ENCODE measurements at places on chromosomes 6 and 20.

GRCh38 chr20:57835074-57835452 is 125.2 kb upstream of the PMEPA1 start:
- DNase-seq, result peak; percentile 10

DNA sequence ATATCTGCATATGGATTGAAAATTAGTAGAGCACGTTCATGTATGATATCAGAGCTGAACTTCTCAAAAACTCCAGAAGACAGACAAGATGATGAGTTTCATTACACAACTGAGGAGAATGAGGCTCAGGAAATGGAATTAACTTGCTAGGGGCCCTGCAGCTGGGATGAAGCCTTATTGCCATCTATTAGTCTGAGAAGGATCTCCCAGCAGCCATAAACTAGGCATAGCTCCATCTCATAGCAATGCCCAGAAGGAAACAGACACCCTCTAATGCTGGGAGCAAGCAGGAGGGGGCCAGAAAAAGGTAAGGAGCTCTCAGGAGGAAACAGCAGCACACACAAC is 18.0 kb downstream of the TFEB start:
- DNase-seq, result no peak

- no peak for DNase-seq
These were observed 305.4 kb downstream of the TAF4 start for GRCh38 chr20:61760321-61760720.

GRCh38 chr6:53611889-53612288 is 53.7 kb downstream of the KLHL31 start:
- no peak for DNase-seq

DNA sequence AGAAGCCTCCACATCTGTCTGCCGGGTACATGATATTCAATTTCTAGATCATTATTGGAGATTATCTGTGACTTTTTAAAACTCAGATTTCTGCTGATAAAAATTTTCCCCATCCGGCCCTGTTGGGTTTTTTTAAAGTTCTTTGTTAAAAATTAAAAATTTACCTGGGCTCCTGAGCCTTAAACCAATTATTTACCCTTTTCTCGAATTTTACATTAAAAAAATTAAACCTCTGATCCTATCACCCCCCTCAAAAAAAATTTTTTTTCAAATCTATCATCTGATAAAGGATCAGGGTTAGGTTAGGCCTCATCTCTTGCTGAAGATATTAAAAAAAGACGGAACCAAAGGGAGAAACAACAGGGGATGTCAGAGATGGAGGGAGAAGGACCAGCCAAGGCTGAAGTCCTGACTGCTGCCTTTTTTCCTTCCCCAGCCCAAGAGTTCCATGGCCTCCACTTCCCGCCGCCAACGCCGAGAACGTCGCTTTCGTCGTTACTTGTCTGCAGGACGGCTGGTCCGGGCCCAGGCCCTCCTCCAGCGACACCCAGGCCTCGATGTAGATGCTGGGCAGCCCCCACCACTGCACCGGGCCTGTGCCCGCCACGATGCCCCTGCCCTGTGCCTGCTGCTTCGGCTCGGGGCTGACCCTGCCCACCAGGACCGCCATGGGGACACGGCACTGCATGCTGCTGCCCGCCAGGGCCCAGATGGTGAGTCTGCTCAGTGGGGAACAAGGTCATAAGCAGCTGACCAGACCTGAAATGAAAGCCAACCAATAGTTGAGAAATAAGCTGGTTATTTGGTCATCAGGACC is 527 bp downstream of the NFKBIL1 start:
- no peak for DNase-seq

- no peak for DNase-seq
These were observed 31.4 kb downstream of the SLC35F1 start for GRCh38 chr6:117938311-117938995.
